ENCODE measurements at places on chromosomes 5 and 9. TPM values are rescaled to one million over a fixed set of nuclear protein-coding genes. Genes with fewer than 3 reads are reported as not detected.

GRCh38 chr5:150278916-150279315, 10.7 kb downstream of the CAMK2A start:
- DNase-seq: no peak

- DNase-seq: no peak
Measured at GRCh38 chr9:91660521-91660920, 236.9 kb upstream of the NFIL3 start.

DNA sequence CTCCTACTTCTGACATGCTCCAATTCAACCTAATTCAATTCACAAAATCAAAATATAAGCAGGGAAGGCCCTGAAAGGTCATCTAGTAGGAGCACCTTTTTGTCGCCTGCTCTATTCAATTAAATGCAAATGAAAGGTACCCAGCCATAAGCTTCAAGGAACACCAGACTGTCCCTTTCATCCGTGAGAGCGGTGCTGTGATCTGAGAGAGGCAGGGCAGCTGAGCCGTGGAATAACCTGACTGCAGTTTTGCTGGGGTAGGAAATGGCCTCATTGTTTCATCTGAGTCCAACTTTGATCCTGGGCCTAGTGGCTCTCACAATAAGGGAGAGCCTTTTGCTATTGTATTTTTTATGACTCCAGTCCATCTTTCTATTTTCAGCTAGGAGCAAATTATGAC, 39.8 kb upstream of the GLRA1 start:
- DNase-seq: no peak

DNA sequence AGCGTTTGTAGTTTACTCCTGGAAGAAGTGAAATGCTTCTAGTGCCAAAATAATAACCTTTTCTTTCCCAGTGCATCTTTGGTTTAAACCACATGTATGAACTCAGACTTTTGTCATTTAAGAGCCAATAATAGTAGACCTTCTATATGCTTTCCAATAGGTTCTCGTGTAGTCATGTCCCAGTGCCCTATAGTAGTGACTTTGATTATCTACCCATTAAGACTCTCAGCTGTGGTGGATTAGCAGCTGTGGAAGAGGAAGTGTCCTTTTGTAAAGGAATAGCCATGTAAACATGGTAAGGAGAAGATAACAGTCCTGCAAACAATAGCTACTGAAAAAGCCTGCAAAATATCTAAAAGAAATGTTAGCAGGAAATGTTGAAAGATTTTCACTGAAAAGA, 765.3 kb downstream of the MTRR start:
- no peak for DNase-seq

DNA sequence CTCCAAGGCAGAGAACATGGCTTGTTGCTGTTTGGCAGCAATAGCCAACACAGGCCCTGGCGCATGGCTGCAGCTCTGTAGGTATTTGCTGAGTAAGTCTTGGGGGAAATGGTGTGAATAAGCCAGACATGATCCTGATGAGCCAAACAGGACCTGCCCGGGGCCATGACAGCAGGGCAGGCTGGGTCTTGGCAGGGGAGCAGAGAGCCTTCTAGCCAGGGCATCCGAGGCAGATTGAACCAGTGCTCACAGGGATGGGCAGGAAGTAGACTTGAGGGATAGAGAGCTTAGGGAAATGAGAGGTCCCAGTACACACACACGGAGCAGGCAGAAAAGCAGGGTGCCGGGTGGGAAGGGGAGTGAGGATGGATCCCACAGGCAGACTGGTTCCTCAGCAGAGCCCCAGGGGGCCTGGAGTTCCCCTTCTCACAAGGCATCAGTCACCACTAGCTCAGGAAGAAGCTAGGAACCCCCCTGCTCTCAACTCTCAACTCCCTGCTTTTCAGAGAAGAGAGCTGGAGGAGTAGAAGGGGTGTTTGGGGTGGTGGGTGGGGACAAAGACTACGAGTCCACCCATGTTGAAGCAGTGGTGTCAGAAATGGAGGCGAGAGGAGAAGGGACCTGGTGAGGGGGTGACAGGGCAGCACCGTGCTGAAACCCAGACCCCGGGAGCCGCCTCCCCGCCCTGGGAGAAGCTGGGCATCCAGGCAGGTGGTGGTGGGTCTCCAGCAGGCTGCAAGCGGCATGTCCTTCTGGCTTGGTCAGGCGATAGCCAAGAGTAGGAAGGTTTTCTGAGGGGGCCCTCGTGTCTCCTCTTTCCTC, 111.1 kb downstream of the RGS3 start:
- no peak for DNase-seq

DNA sequence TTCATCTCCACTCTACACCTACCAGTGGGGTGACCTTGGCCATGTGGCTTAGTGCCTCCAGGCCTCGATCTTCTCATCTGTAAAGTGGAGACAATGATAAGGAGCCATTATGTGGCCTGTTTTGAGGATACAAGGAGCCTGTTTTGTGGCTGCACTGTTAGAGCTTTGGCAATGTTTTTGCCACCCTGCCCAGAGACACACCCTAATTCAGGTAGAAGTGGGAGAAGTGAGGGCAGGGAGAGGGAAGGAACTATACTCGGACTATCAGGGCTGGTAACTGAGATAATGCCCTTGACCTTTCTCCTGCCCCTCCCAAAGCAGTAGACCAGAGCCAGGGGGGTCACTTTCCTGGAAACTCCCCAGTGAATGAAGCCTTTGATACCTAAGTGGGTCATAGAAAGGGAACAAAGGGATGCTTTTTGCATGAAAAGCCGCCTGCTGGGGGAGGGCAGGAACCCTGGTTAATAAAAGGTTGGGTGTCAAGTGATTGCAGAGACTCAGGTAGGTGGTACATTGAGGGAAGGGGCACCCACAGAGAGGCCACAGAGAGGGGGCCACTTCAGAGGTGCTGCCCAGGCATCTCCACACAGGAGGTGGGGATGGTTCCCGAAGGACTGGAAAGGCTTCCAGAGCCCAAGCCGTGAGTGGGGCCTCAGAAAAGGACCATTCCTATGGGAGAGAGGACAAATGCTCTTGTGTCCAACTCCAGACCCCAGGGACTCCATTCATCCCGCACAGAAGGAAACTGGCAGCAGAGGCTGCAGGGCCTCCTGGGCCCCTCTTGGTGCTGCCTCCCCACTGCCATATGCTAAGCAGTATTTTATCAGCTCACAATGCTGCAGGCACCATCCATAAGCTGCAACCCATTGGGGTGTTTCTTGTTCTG, 42.3 kb upstream of the VDAC1 start:
- no peak for DNase-seq

GRCh38 chr5:176877793-176878331, 21.3 kb downstream of the HK3 start:
- no peak for DNase-seq

- DNase-seq: no peak
Measured at GRCh38 chr5:67549296-67549618, 352.7 kb upstream of the CD180 start.

- no peak for DNase-seq
Measured at GRCh38 chr5:147098233-147098790, 136.5 kb upstream of the STK32A start.

DNA sequence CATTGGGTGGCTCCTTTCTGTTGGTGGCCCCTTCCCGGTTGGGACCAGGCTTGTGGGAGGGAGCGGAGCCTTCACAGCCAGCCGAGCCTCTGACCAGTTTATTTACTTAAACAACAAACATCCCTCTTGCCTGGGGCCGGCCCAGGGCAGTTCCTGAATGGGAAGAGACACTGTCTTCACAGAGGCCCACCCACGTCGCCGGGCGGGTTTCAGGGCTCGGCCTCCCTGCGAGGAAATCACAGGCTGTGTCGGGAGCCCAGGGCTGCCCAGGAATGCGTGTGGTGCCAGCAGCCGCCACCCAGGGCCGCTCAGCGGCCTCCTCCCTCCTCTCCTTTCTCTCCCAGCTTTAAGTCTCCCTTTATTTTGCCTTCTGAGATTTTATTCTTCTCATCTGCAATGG, 132.5 kb downstream of the HSD17B3 start:
- DNase-seq: no peak

DNA sequence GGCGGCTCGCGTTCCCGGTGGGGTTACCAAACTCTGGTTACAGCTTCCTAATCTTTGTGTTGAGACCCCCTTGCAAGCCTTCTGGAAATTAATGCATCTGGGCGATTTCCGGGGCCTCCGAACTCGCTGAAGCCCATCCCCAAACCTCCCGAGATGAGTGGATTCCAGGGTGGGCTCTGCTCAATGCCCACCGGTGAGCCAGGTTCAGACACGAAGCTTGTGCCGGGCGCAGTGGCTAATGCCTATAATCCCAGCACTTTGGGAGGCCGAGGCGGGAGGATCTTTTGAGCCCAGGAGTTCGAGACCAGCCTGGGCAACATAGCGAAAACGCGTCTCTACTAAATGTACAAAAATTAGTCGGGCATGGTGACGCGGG, 356 bp upstream of the HACD4 start:
- no peak for DNase-seq

DNA sequence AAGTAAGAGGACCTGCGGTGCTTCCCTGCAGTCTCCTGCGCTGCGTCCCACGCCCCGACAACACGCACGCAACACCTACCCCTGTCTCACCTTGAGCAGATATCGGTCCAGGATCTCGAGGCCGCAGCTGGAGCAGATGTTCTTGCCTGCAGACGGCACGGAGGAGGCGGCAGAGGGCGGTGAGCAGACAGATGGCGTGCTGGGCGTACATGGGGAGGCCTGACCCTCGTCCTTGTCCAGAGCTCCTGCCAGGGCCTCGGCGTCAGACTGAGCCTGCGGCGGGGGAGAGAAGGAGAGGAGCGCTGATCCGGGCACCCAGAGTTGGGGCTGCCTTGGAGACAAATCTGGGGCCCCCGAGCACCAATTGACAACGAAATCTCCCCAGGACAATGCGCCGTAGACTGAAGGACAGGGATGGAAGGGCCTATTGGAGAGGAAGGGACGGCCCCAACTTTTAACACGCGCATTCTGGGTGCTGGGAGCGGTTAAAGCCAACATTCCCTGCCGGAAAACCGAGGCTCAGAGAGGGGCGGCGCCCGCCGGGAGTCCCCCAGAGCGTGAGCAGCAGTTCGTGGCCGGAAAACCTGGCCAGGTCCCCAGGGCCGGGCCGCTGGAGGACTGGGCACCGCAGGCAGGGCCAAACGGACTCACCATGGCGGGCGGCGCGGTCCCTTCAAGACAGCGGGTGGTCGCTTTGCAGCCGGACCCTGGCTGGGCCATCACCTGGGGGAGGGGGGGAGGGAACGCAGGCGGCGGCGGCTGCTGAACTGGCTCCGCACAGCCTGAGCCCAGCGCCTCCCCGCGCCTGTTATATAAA, 1.8 kb downstream of the LHX6 start:
- DNase-seq: no peak

GRCh38 chr9:34907044-34907443, 51.0 kb upstream of the PHF24 start:
- no peak for DNase-seq

GRCh38 chr5:178458140-178458539, 132.1 kb downstream of the COL23A1 start:
- no peak for DNase-seq

- no peak for DNase-seq
Measured at GRCh38 chr5:159893040-159893695, 23.1 kb upstream of the ADRA1B start.

DNA sequence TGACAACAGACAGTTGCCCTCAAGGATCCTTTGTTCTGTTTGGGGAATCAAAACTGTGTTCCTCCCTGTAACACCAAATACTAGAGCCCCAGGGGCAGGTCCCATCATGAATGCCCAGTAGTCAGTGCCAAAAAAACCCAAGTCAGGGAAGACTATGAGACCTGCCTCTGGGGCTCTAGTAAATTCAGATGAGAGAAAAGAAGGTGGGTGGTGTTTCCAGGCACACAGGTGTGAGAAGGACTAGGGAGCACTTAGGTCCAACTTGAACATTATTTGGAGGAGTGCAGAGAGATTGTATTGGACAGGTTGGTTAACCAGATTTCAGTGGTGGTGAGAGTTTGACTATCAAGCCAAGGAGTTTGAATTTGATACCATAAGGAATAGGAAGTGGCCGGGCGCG, 52.0 kb downstream of the SLC22A5 start:
- no peak for DNase-seq

- DNase-seq: no peak
Measured at GRCh38 chr5:144281784-144282183, 111.1 kb downstream of the KCTD16 start.

DNA sequence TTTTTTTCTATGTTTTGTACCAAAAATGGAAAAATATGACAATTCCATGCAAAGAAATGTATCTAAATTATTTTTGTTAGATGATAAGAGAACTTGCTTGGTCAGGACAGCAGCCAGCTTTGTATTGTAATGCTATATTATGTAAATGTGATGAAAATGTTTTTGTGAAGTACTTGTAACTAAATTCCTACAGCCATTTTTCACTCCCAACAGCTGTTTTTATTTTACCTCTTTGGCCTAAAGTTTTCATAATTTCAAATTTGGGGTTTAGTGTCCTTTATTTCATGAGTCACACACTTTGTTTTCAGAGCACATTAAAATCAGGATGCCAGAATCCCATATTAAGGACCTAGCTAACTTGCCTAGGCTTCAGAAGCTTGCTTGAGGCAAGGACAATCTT, 64.1 kb downstream of the WDR41 start:
- no peak for DNase-seq

- DNase-seq: no peak
Measured at GRCh38 chr9:114611516-114612271, 603 bp downstream of the TMEM268 start.

- DNase-seq: no peak
Measured at GRCh38 chr5:58498340-58498942, 7.2 kb downstream of the GAPT start.

DNA sequence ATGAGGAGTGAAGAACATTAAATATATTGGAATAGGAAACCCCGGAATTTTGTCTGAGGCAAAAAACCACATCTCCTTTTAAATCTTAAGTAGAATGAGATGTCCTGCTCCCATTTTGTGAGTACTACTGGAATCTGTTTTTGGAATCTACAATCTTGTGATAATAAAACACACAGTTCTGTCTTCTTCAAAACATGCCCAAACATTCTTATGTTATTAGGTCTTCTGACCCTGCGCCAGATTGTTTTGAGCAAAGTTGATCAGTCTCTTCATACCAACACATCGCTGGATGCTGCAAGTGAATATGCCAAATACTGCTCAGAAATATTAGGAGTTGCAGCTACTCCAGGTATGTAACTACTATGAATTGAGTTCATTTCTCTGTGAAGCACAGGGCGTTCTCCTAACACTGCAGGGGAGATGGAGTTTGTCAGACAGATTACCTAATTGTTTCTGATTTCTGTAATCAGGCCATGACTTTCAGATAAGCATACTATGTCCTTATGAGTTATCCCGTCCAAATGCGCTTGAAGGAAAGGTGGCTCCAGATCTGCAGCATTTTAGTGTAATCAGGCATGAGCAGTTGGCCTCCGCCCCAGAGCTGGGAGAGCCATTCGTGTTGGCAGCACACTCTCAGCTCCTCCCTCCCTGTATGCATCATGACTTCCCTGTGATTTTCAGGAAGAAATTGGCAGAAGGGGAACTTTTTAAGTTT, 88.0 kb downstream of the NLN start:
- DNase-seq: no peak

Gene FOXD4L4
- not detected for polyA plus RNA-seq

Gene OSMR
- 0.20 TPM for polyA plus RNA-seq

Gene CHSY3
- 0.31 TPM for polyA plus RNA-seq

Gene FSTL4
- polyA plus RNA-seq: not detected

Gene GFRA3
- polyA plus RNA-seq: not detected

Gene CSF1R
- polyA plus RNA-seq: 2.5 TPM

All from immature natural killer cell (primary cell).